Lung (tissue), 17 donors: ENCODE measurements at places on chromosomes 2 and 18. TPM values are rescaled to one million over a fixed set of nuclear protein-coding genes. Genes with fewer than 3 reads are reported as not detected.

- DNase-seq: no peak
Observed at GRCh38 chr18:72993250-72993649, 125.5 kb upstream of the NETO1 start.

- no peak for DNase-seq
Observed at GRCh38 chr2:136111711-136112110, 6.2 kb downstream of the CXCR4 start.

DNA sequence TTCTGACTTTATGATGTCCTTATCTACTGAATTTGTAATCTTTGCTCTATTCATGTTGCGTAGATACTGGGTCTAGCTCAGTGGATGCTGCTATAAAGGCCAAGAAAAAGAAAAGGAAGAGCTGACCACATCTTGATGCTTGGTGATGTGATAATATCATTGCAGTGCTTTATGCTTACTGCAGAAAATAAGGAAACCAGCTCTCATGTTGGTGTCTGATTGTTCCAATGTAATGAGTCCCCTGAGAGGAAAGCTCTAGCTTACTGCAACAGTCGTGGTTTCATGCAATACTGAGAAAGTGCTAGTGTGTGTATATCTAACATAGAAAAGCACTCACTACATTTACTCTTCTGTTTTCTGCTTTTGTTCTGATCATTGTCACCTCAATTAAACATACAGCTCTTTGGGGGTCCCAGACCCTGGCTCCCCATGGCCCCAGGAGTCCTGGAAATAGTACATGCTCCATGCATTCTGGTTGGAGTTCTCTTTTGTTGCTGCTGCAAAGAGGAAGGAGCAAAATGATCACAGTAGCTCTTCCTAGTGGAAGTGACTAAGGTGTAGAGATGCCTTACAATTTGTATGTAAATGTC is 338.8 kb downstream of the CYRIA start:
- no peak for DNase-seq

GRCh38 chr18:13868501-13869271 is 44.7 kb downstream of the MC5R start:
- DNase-seq: no peak

DNA sequence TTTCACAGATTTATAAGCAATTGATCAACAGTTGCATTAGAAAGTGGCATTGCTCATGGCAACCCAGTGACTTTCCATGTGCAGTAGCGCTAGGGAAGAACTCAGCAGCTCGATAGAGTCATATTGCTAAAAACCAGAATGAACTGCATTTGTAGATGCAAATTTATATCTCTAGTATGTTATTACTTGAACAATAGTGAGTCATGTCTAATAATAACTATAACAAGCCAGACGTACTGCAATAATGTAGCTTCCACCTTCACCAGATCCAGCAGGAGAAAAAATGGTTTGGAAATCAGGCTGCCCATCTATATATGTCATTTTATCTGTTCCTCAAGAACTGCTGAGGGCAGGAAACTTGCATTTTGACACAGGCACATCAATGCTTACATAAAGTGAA is 66.5 kb upstream of the FIGN start:
- no peak for DNase-seq

The TSPYL6 gene
- not detected for total RNA-seq
